Kidney (tissue), 22 donors: ENCODE measurements at places on chromosomes 11 and 22. TPM values are rescaled to one million over a fixed set of nuclear protein-coding genes. Genes with fewer than 3 reads are reported as not detected.

The CRYBB2 gene
- total RNA-seq, result not detected

The MIOX gene
- 3.5 TPM for total RNA-seq

The SCUBE1 gene
- 7.1 TPM for total RNA-seq

The ARHGAP20 gene
- total RNA-seq, result 1.4 TPM

The BUD13 gene
- 14.1 TPM for total RNA-seq

The PKNOX2 gene
- total RNA-seq, result 6.0 TPM

The OR56A3 gene
- total RNA-seq, result not detected
